ENCODE measurements at places on chromosomes 16 and 17.

DNA sequence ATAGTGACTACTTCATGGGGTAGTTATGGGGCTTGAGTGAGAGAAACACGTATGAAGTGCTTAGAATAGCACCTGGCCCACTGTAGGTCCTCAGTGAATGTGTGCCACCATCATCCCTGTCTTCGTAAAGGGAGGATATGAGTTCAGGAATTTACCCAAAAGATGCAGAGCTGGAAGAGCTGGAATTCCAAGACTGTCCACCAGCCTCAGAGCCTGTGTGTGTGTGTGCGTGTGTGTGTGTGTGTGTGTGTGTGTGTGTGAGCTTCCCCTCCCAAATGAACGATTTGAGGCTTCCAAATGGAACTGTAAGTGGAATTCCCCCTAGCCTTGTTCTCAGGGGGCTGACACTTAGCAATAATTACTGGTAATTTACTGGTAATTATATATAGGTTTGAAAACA is 27.3 kb downstream of the WFDC1 start:
- DNase-seq = no peak

DNA sequence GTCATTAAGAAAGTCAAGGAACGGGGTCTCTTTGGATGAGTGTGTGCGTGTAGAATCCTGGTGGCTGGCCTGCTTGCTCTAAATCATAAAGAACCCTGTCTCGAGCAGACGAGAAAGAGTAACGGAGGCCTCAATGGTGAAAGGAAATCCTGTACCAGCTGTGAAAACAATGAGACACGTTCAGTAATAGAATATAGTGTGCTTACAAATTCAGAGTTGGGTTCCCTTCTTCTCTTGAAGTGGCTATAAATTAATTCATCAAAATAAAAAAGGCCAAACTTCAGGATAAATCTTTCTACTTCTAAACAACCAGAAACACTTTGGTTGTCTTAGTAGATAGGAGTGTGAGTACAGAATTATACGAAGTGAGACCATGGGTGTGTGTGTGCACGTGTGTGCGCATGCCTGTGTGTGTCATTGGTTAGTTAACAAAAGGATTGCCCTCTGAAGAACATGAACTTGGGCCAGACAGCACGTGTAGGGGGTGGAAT is 48.5 kb downstream of the WWOX start:
- DNase-seq = peak; percentile 41

GRCh38 chr16:15483857-15484256 is 49.5 kb downstream of the BMERB1 start:
- DNase-seq = no peak

- DNase-seq = no peak
Measured at GRCh38 chr17:44448412-44448811, 54.8 kb downstream of the GPATCH8 start.

DNA sequence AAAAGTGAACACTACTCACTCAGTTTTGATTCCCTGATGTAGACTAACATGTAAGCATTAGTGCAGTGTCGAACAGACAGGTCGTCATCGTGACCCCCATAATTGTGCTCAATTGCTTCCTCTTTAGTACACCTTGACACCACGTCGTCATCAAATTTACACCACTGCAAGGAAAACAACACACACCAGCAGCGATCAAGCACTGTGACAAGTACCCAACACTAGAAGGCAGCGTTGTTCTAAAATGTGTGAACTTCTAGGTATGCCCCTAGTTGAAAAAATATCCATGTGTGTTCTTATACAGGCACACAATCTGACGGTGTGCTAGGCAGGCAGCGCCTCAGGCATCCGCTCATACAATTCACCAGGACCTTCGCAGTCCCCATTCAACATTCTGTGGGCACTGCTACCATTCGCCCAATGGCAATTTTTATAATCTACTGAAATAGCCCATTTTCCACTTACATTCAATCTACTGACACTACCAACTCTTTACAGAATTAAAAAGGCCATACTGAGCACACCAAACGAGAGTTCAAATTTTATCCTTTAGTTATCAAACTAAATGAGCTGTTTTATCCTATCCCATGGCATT is 23.1 kb downstream of the LITAFD start:
- peak; percentile 21 for DNase-seq

DNA sequence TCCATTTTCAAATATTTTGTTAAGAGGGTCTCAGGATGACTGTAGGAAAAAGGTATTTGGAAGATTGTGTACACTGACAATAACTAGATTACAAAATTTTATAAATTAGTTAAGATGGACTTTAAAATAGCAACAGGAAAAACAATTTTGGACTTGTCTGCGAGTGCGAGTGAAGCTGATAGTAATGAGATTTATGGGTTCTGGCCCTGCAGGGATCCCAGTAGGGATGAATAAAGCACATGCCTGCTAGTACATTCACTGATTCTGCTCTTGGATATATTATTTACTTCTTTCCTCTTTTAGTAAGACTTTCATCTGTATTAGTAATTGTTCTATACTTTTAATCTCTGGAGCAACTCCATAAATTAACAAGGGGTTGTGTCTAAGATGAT is 28.2 kb downstream of the PRKCA start:
- DNase-seq = no peak
